CD8-positive, alpha-beta memory T cell (primary cell): ENCODE measurements at places on chromosomes 4 and X.

GRCh38 chrX:20434986-20435385 is 168.3 kb upstream of the RPS6KA3 start:
- DNase-seq, result no peak

GRCh38 chr4:70863099-70863790 is 23.6 kb upstream of the GRSF1 start:
- no peak for DNase-seq

GRCh38 chr4:189548484-189549125 is 392.1 kb upstream of the FRG1 start:
- DNase-seq, result no peak

- DNase-seq, result no peak
These were observed 61.5 kb downstream of the GSPT2 start for GRCh38 chrX:51804741-51805140.

DNA sequence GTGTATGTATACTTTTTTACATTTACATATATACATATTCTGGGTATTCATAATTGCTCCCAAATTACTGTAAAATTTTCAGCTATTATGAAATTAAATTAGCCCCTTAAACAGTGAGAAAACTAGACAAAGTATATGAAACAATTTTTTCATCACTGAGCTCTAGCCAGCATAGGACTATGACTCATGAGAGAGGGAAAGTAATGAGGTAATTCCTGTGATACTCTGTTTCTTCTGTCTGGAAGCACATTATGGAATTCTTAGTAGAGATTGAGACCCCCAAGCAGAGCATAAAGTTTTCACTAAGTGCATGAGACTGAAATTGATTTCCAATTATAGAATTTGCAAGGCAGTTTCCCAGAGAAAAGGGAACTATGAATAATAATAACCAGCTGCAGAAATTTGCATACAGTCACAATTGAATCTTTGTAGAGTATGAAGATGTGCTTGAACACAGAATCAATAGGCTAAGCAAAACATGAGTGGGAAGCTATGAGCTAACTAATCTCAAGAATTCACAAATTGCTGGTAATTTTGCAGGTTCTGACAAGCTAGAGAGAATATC is 779.3 kb downstream of the ARAP2 start:
- no peak for DNase-seq

- no peak for DNase-seq
These were observed 7.3 kb downstream of the HAUS7 start for GRCh38 chrX:153463031-153463430.
